ENCODE measurements at places on chromosomes 5 and 9.

DNA sequence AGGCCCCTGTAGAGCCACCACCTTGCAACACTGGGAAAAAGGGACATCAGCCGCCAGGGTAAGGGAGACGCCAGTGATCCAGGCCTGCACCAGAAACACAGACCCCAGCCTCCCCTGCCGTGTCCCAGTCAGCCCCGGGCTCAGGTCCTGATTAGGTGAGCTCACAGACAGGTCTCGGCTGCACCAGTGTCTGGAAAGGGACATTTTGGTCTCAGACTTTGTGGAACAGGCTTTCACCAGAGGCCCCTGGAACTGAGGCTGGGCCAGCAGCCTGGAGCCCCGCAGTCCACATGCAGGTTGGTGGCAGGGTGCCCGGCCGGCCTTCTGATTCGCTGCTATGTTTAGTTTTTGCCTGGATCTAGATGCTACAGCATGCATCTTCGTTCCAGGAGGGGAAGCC is 369.0 kb upstream of the IRX4 start:
- no peak for DNase-seq

- DNase-seq = no peak
Measured at GRCh38 chr5:80078921-80079320, 43.8 kb downstream of the THBS4 start.

DNA sequence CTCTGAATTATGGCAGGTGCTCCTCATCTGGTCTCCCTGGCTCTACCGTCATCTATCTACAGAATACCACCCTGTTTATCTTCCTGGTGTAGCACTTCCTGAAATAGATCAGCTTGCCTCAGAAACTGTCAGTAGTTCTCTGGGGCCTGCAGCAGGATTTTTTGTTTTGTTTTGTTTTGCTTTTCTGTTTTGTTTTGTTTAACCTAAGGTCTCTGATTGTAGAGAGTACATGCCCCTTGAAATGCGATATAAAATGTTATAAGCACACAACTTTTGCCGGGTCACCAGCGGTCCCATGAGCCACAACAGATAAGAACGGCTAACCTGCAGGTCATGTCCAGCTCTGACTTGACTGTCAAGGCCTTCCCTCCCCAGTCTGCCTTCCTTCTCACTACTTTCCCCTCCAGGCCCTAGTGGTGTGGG is 26.6 kb upstream of the CREBRF start:
- no peak for DNase-seq

DNA sequence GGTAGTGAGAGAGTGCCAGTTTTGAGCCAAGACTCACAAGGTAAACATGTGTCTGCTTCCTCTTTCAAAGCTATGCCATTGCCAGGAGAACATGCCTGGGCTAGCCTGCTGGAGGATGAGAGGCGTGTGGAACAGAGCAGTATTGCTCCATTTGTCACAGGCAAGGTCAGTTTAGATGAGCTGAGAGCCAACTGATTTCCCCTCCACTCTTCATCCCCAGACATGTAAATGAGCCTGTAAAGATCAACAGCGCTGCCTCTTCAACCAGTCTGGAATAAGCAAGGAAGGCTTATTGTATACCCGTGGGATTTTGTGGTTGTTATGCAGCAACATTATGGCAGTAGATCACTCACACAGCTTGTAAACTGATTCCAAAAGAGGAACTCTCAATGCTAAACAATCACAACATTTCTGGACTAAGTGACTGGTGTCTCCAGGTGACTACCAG is 8.2 kb upstream of the GDNF start:
- peak; percentile 49 for DNase-seq

- no peak for DNase-seq
Measured at GRCh38 chr5:72949481-72949880, 6.4 kb upstream of the FCHO2 start.

GRCh38 chr5:113278976-113279375 is 155.8 kb downstream of the TSSK1B start:
- peak; percentile 55 for DNase-seq

- no peak for DNase-seq
Measured at GRCh38 chr9:135008416-135008815, 79.1 kb upstream of the OLFM1 start.

DNA sequence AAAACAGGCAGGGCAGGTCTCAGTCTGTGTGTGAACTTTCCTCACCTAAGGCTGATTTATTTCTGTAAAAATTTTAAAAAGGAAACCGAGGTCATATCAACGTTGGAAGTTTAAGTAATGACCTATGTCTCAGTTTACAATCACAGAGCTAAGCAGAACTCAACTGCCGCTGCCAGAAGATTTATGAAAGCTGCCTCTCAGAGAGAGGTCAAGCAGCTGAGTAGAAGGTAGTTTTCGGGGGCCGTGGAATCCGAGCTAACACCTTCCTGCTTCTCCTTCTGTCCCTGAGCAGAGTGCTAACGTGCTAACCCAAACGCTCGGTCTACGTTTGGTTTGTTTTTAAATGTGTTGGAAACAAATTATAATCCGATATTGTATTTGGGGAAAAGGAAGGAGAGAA is 11.1 kb downstream of the TTF1 start:
- DNase-seq = no peak

DNA sequence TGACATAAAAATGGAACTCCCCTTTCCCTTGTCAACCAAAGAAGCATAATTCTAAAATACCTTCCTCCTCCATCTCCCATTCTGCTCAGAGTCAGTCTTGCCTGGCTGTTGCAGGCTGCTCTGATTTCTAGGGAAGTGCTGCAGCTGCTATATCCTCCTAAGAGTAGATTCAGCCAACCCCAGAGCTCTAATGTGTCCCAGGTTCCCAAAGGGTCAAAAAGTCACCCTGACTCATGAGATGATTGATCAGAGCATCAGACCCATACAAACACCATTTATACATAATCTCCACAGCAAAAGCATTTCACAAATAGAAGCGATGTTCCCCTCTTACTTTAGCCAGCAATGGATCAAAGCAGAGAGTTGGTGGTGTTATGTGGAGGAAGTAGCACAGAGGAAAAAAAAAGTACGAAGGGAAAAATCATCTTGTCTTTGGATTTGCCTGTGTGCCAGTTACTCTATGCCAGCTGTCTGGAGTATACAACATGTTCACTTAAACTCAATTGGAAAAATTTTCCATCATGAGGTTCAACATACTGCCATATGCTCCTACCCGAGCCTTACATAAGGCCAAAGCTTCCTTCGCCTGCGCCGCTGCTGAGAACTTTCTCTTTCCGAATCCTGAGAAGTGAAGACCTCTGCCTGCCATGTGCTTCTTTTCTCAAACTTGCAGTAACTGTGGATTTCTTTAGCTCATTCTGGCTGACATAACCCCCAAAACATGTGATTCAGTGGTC is 258.0 kb downstream of the TLE4 start:
- DNase-seq = no peak

DNA sequence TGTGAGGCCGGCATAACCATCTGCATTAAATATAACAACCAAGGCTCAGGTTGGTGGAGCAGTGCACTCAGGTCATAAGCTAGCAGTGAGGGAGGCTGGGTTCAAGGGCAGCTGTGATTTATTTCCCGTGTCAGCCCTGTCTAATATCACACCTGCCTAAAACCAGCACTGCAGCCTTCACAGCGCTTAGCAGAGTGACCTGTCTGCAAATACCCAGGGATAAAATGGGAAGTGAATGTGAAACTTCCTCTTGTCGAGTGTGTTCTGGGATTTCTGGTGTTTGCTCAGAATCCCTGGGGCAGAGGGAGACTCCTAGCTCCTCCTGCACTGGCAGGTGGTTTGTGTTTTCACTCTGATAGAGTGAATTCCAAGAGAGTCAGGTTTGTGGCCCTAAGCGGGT is 57.5 kb downstream of the ZNF510 start:
- no peak for DNase-seq

DNA sequence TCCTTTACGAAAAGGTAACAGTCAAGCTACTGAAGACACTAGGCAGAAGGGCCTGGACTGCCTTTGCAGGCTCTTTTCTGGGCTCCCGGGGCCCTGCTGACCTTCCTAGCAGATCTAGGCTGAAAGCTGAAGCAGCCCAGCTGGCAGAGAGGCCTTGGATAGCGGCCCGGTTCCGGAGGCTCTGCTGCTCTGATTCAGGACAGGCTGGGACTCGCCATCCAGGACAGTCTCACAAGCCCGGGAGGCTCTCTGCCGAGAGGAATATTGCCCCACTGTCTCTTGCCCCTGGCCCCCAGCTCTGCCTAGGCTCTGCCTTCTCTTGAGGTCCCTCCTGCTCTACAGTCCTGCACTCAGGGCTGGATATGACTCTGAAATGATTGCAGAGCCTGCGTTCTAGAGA is 67.8 kb downstream of the PSD2 start:
- DNase-seq = peak; percentile 46

DNA sequence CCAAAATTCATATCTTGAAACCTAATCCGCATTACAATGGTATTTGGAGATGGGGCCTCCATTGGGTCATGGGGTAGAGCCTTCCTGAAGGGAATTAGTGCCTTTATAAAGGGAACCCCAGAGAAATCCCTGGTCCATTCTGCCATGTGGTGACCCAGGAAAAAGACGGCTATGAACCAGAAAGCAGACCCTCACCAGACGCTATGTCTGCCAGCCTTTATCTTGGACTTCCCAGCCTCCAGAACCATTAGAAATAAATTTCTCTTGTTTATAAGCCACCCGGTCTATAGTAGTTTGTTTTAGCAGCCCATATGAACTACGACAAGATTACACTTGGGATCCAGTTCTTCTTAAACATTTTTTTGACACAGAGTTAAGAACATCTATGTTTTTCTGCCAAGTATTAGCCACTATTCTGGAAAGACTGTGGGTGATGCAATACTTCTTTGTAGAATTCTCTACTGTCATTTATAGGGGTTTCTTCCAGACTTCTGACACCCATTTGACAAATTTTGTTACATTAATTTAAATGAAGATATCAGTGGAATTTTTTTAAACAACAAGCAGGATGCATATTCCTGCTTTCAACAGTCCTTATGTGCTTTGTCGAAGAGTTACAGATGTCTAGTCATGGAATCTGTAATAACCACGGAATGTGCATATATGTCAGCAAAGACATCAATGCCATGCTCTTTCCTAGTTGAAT is 572.4 kb downstream of the NR2F1-AS1 start:
- no peak for DNase-seq

- no peak for DNase-seq
Measured at GRCh38 chr5:2181149-2181548, 298.4 kb upstream of the IRX4 start.

DNA sequence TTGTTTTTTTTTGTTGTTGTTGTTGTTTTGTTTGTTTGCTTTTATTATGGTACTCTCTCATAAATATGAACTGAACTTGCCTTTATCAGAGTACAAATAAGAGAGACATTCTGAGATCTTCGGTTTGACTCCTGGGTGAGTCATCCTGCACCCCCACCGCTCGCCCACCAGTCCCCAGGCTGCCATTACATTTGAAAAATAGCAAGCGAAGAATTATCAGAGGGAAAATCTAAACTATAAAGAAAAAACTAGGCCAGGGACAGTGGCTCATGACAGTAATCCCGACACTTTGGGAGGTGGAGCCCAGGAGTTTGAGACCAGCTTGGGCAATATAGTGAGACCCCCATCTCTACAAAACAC is 122.1 kb upstream of the MAP3K1 start:
- DNase-seq = no peak

- DNase-seq = no peak
Measured at GRCh38 chr9:88990729-88991065, 571 bp upstream of the S1PR3 start.

DNA sequence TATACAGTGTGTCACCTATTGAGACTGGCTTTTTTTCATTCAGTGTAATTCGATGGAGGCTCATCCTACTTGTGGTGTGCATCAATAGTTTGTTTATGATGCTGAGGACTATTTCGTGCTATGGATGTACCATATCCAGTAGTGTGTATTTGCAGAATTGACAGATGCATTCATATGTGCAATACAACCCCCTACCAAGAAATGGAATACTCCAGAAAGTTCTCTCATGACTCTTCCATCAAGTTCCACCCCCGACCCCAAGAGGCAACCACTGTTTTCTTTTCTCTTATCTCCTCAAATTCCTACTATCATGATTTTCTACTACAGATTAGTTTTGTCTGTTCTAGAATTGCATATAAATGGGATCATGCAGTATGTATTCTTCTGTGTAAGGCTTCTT is 21.9 kb downstream of the FBXO10 start:
- no peak for DNase-seq

DNA sequence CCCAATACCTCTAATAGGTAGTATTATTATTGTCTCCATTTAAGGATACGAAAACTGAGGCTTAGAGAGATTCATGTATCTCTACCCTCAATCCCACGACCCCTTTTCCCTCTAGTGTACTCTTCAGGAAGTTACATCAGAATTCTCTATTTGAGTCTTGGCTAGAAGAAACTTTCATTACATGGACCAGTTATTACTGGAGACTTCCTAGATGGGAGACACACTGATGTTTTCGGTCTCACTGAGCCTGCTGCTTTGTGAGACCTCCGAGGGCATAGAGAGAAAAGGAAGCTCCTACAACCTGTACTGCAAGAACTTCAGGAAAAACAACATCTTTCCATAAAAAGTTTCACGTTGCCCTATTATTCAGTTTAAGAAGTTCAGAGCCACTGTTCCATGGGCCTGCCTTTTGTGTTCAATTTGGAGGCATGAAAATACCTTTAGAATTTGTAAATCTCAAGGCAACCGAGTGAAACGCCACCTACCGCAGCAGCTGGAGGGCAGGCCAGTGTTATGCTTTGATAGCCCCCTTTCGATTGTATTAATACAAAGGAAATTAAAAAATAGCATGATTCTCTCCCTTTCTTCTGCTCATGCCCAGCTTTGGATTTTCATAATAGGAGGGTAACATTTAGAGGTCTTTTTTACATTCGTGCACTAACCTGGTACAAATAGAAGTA is 223.3 kb downstream of the EBF1 start:
- peak; percentile 25 for DNase-seq

DNA sequence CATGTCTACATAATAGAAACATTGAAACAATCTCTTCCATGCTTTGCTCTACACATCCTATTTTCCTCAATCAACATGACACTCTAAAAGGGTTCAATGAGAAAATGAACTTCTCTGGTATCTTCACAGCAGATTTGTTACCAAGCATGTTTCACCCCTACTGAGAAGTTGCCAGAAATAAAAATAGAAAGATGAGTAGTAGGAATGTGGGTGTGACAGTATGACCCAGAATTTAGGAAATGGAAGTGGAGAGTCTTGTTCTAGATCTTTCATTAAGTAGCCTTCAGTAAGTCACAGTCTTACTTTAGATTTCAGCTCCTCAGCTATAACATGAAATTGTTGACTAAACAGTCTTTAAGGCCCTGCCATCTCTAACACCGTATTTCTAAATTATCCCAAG is 581.8 kb downstream of the EFNA5 start:
- no peak for DNase-seq

DNA sequence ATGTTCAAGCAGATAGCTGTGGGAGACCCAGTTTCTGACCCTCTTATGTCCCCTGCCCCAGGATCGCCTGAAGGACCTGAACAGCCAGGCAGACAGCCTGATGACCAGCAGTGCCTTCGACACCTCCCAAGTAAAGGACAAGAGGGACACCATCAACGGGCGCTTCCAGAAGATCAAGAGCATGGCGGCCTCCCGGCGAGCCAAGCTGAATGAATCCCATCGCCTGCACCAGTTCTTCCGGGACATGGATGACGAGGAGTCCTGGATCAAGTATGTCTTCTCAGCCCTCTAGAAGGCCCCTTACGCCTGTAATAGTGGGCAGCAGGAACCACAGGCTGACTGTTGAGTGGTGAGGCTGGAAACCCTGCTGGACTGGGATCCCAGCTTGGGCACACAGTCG is 41.1 kb downstream of the DYNC2I2 start:
- DNase-seq = no peak

Measured in GM23248 (cell line).